Thoracic aorta (tissue), 2 donors: ENCODE measurements at places on chromosomes 1 and 21.

- no peaks in the 10 kb centered on the region for H3K27me3 ChIP-seq
- H3K27ac ChIP-seq: no peak overlapping the region
- no peaks in the 10 kb centered on the region for H3K36me3 ChIP-seq
- DNase-seq: no peak
- no peaks in the 10 kb centered on the region for H3K4me1 ChIP-seq
Measured at GRCh38 chr1:222187566-222188332, 360.2 kb downstream of the HHIPL2 start.

DNA sequence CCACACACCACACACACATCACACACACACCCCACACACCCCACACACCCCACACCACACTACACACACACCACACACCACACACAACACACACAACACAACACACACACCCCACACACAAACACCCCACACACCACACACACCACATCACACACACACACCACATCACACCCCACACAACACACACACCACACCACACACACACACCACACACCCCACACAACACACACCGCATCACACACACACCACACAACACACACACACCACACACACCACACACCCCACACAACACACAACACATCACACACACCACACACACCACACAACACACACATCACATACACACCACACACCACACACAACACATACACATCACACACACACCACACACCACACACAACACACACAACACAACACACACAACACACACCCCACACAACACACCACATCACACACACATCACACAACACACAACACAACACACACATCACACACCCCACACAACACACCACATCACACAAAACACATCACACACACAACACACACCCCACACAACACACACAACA lies 2.4 kb downstream of the LYPD8 start:
- no peaks in the 10 kb centered on the region for H3K4me1 ChIP-seq
- no peak for DNase-seq
- H3K36me3 ChIP-seq: no peaks in the 10 kb centered on the region
- H3K4me3 ChIP-seq: no peak overlapping the region
- H3K27me3 ChIP-seq: no peaks in the 10 kb centered on the region

DNA sequence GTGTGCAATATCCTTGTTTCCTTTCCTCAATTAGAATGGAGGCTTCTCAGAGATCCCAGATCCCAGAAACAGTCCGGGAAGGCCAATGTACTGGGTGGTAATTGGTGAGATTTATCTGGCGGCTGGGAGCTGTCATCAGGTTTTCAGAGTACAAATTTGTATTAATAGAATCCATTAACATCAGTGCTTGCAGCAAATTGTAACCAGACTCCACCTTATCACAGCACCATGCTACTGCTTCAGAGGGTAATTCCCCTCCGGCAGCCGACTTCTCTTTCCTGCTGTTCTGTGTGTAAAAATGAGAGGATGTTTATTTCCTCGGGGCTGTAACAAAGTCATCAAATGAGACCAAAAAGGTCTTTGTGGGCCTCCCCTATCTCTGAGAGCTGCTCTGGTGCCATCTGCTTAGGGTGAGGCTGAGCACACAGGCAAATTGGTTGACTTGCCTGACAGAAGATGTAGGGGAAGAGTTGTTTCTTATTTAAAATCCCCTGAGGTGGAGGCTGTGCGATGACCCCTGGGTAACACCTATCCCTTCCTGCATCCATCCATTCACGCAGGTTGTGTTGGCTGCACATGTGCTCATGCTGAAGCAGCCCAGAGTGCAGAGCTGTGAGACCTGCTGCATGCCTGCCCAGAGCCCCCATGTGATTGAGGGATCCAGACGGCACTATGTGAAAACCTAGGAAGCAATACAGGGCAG lies 19.2 kb downstream of the NFASC start:
- H3K27ac ChIP-seq: no peak overlapping the region
- peaks cover 19% of the 10 kb centered on the region for H3K4me1 ChIP-seq
- DNase-seq: no peak
- no peak overlapping the region for H3K4me3 ChIP-seq

GRCh38 chr1:33170351-33171274 lies 11.2 kb downstream of the TRIM62 start:
- no peak for DNase-seq
- H3K4me3 ChIP-seq: no peak overlapping the region
- no peaks in the 10 kb centered on the region for H3K36me3 ChIP-seq
- H3K4me1 ChIP-seq: no peaks in the 10 kb centered on the region
- no peak overlapping the region for H3K27ac ChIP-seq

DNA sequence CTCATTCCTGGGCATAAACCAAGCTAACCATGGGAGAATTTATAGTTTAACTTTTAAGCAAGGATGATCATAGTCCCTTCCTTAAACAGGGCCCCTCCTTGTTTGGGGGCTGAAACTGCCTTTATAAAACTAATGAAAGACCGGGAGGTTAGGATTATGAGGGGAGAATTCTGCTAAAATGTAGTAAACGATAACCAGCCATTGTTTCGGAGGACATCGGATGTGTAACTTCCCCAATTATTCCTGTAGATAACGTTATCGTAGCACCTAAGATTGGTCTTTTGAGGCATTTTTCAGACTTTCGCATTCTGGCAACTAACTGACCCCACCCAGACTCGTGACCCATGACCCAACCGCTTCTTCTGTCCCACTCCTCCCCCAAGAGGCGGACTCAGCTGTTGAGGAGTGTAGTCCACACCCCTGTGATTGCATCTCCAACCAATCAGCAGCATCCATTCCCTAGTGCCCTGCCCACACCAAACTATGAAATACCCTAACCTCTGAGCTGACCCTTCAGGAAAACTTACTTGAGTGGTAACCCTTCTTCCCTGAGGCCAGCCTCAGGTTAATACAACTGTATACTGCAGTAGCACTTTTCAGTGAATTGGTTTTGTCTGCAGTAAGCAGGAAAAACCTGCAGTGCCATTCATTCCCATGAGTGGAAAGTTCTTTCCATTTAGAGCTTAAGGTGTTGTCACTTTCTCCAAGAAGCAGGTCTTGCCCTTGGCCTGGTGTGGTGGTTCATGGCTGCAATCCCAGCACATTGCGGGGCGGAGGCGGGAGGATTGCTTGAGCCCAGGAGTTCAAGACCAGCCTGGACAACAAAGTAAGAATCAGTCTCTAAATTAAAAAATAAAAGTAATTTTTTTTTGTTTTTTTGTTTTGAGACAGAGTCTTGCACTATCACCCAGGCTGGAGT lies 823 bp upstream of the SYF2 start:
- H3K4me1 ChIP-seq: peaks cover 23% of the 10 kb centered on the region
- H3K27me3 ChIP-seq: no peaks in the 10 kb centered on the region
- peaks cover 17% of the 10 kb centered on the region for H3K36me3 ChIP-seq

- no peaks in the 10 kb centered on the region for H3K36me3 ChIP-seq
- DNase-seq: no peak
- H3K4me1 ChIP-seq: peaks cover 15% of the 10 kb centered on the region
- no peaks in the 10 kb centered on the region for H3K27me3 ChIP-seq
- H3K27ac ChIP-seq: no peak overlapping the region
Measured at GRCh38 chr1:226566234-226566633, 17.7 kb downstream of the STUM start.

DNA sequence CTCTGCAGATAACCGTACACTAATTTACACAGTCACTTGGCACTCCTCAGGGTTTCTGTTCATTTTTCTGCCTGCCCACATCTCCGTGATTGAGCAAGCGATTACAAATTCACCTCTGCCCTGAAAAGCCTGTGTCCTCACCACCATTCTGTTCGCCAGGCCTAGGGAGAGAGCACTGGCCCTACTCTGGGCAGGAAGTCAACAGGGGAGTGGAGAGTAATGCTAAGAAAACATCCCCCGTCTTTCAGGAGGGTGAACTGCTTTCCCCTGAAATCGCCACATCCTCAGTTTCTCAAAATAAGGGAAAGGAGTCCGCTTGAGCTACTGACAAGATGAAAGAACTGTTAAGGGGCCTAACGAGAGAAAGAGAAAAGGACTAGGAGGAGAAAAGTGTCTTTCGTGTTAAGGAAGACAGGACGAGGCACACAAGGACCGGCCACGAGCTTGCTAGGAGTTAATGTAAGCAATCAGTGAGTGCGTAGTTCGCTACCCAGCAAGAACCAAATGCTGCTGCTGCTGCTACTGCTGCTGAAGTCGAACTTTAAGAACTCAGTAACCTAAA lies 632 bp downstream of the PEX19 start:
- H3K27me3 ChIP-seq: no peaks in the 10 kb centered on the region
- H3K36me3 ChIP-seq: peaks cover 33% of the 10 kb centered on the region
- peaks cover 23% of the 10 kb centered on the region for H3K4me1 ChIP-seq

DNA sequence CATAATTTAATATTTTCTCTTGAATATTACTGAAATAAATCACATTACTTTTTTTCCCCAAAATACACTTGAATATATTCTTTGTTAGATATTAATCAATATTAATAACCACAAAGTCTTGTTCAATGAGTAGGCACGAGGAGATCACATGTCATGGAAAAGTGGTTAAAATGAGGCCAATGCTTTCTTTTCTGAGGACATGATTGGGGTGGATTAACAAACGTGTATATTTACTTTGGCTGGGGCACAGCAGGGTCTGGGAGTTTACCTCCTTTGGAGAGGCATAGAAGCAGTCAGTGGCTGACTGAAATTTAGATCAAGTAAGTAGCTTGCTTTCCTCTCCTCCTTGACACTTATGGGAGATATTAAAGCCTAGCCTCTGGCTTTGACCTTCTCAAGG lies 664.3 kb upstream of the B3GALT2 start:
- no peaks in the 10 kb centered on the region for H3K36me3 ChIP-seq
- peaks cover 6% of the 10 kb centered on the region for H3K4me1 ChIP-seq
- H3K27ac ChIP-seq: no peak overlapping the region
- DNase-seq: no peak
- no peak overlapping the region for H3K4me3 ChIP-seq

DNA sequence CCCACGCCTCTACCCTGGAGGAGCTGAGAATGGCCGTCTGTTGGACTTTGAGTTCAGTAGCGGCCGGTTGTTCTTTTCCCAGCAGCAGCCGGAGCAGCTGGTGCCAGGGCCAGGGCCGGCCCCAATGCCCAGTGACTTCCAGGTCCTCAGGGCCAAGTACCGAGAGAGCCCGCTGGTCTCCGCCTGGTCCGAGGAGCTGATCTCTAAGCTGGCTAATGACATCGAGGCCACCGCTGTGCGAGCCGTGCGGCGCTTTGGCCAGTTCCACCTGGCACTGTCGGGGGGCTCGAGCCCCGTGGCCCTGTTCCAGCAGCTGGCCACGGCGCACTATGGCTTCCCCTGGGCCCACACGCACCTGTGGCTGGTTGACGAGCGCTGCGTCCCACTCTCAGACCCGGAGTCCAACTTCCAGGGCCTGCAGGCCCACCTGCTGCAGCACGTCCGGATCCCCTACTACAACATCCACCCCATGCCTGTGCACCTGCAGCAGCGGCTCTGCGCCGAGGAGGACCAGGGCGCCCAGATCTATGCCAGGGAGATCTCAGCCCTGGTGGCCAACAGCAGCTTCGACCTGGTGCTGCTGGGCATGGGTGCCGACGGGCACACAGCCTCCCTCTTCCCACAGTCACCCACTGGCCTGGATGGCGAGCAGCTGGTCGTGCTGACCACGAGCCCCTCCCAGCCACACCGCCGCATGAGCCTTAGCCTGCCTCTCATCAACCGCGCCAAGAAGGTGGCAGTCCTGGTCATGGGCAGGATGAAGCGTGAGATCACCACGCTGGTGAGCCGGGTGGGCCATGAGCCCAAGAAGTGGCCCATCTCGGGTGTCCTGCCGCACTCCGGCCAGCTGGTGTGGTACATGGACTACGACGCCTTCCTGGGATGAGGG lies 28.5 kb upstream of the SPSB1 start:
- peaks cover 37% of the 10 kb centered on the region for H3K36me3 ChIP-seq
- H3K4me3 ChIP-seq: no peak overlapping the region
- no peak overlapping the region for H3K27ac ChIP-seq
- peaks cover 6% of the 10 kb centered on the region for H3K4me1 ChIP-seq

DNA sequence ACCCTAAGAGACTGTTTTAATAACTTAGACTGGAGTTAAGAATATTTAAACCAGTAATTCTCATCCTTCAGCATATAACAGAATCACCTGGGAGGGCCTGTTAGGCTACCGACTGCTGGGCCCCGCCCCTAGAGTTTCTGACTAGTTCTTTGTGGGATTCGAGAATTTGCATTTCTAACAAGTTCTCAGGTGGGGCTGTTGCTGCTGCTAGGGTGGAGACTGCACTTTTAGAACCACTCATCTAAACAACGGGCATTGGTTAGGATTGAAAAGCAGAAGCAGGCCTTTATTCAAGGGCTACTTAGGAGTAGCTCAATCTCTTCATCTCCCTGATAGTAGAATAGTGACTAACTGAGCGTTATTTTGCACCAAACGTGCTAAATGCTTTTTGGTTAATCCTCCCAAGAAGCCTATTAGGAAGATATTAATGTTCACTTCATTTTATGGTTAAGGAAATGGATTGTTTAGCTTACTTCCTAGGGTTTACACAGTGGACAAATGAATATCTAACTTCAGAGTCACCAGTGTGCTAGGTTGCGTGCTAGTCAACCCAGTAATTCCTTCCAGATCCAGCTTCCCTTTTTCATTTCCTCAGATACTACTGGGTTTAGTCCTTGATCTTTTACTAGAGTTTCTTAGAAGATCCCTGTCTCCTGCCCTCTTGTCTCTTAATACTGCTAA lies 31.1 kb upstream of the UAP1 start:
- no peak for DNase-seq
- H3K36me3 ChIP-seq: no peaks in the 10 kb centered on the region
- H3K4me3 ChIP-seq: no peak overlapping the region
- no peaks in the 10 kb centered on the region for H3K27me3 ChIP-seq
- H3K4me1 ChIP-seq: no peaks in the 10 kb centered on the region
- H3K27ac ChIP-seq: no peak overlapping the region

GRCh38 chr1:212108187-212108586 lies 72.6 kb downstream of the DTL start:
- H3K4me1 ChIP-seq: peaks cover 4% of the 10 kb centered on the region
- H3K27ac ChIP-seq: no peak overlapping the region
- H3K27me3 ChIP-seq: no peaks in the 10 kb centered on the region
- DNase-seq: no peak
- no peak overlapping the region for H3K4me3 ChIP-seq
- H3K36me3 ChIP-seq: no peaks in the 10 kb centered on the region

GRCh38 chr1:60376196-60376595 lies 302.6 kb upstream of the C1orf87 start:
- no peak overlapping the region for H3K27ac ChIP-seq
- H3K27me3 ChIP-seq: no peaks in the 10 kb centered on the region
- no peaks in the 10 kb centered on the region for H3K4me1 ChIP-seq

- no peak overlapping the region for H3K27ac ChIP-seq
- no peaks in the 10 kb centered on the region for H3K27me3 ChIP-seq
- no peaks in the 10 kb centered on the region for H3K36me3 ChIP-seq
- peaks cover 9% of the 10 kb centered on the region for H3K4me1 ChIP-seq
- H3K4me3 ChIP-seq: no peak overlapping the region
- DNase-seq: no peak
Measured at GRCh38 chr21:36478207-36478701, 1.7 kb downstream of the CLDN14 start.

- H3K4me3 ChIP-seq: no peak overlapping the region
- DNase-seq: no peak
- H3K27ac ChIP-seq: no peak overlapping the region
- H3K36me3 ChIP-seq: peaks cover 8% of the 10 kb centered on the region
- H3K4me1 ChIP-seq: no peaks in the 10 kb centered on the region
Measured at GRCh38 chr1:70436622-70437251, 25.7 kb downstream of the CTH start.
